Activated naive CD8-positive, alpha-beta T cell treated with anti-CD3 and anti-CD28 coated beads for 36 hours (primary cell): ENCODE measurements at places on chromosomes 3 and 15. TPM values are rescaled to one million over a fixed set of nuclear protein-coding genes. Genes with fewer than 3 reads are reported as not detected.

The LRRN1 gene
- 2.7 TPM for total RNA-seq

The GOLGA8N gene
- 4.0 TPM for total RNA-seq

GRCh38 chr15:70519004-70519365, 244.4 kb downstream of the UACA start:
- no peaks in the 10 kb centered on the region for H3K36me3 ChIP-seq
- no peaks in the 10 kb centered on the region for H3K27me3 ChIP-seq
- H3K4me1 ChIP-seq, result peaks cover 2% of the 10 kb centered on the region
- no peak overlapping the region for H3K4me3 ChIP-seq

The UROC1 gene
- not detected for total RNA-seq

DNA sequence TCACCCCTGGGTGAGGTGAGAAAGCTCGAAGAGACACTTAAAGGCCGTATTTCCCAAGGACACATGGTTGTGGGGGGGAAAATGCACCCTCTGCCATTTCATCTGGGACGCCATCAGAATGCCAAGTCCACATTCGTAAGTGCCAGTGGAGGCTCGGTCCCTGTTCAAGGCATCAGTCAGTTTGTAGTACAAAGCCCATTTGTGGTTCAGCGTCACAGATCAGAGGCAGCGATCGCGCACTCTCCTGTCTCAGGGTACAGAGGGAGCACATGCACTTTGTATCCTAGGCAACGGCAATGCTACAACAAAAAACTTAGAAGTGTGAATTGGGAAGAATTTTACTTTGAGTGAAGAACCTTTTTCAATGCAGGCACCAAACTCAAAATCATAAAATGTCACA, 27.2 kb downstream of the SEMA6D start:
- H3K4me3 ChIP-seq, result no peak overlapping the region
- H3K36me3 ChIP-seq, result no peaks in the 10 kb centered on the region
- H3K27me3 ChIP-seq, result no peaks in the 10 kb centered on the region
- H3K27ac ChIP-seq, result no peak overlapping the region
- no peak for DNase-seq
- H3K4me1 ChIP-seq, result no peaks in the 10 kb centered on the region
